LHCN-M2 (cell line): ENCODE measurements at places on chromosomes 1 and 21. TPM values are rescaled to one million over a fixed set of nuclear protein-coding genes. Genes with fewer than 3 reads are reported as not detected.

Gene SELP
- total RNA-seq, result not detected in 2 replicates

Gene KTI12
- total RNA-seq, result 17.8 and 21.0 TPM in 2 replicates

Gene HAO2
- total RNA-seq, result not detected in 2 replicates

Gene CHRM3
- 0.11 TPM in 1 of 2 replicates, not detected in the other for total RNA-seq

Gene PCSK9
- 0.06 and 0.11 TPM in 2 replicates for total RNA-seq
